Right ventricle myocardium inferior (tissue), 1 donor: ENCODE measurements at places on chromosomes 13 and 19. TPM values are rescaled to one million over a fixed set of nuclear protein-coding genes. Genes with fewer than 3 reads are reported as not detected.

- DNase-seq: no peak
Observed at GRCh38 chr13:40586886-40587565, 79.4 kb downstream of the FOXO1 start.

GRCh38 chr19:5447700-5448311 is 7.4 kb upstream of the ZNRF4 start:
- no peak for DNase-seq

Gene ELAVL1
- 55.1 TPM for total RNA-seq

Gene MAP4K1
- 3.1 TPM for total RNA-seq

Gene GFY
- total RNA-seq: not detected
